ENCODE measurements at places on chromosomes 12 and 14.
A peak's percentile ranks its signal among the peaks of the same experiment; 100 is the strongest.

DNA sequence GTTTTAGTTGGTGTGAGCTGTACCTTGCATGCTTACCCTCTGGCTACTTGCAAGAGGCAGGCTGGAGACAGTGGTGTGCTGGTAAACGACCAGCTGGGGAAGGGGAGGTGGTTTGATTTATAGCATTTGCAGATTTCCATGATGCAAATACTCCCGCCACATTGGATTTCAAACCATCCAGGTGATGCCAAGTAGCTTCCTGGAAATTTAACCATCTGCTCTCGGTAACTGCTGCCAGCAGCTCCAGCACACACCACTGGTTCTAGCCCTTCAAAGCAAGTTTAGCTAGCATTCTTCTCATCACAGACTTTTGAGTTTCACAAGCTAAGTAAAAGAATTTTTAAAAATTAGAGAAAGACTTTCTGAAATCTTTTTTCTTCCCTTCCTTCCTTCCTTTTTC, 104.5 kb upstream of the AMIGO2 start:
- DNase-seq, result no peak

GRCh38 chr14:42311876-42312275, 705.2 kb downstream of the LRFN5 start:
- no peak for DNase-seq

GRCh38 chr14:76856769-76857168, 30.6 kb downstream of the LRRC74A start:
- no peak for DNase-seq

GRCh38 chr12:27592548-27592947, 68.5 kb downstream of the PPFIBP1 start:
- no peak for DNase-seq

- no peak for DNase-seq
Measured at GRCh38 chr14:77741438-77741837, 19.5 kb downstream of the SNW1 start.

- DNase-seq, result no peak
Measured at GRCh38 chr12:39831587-39832315, 212.1 kb upstream of the ABCD2 start.

DNA sequence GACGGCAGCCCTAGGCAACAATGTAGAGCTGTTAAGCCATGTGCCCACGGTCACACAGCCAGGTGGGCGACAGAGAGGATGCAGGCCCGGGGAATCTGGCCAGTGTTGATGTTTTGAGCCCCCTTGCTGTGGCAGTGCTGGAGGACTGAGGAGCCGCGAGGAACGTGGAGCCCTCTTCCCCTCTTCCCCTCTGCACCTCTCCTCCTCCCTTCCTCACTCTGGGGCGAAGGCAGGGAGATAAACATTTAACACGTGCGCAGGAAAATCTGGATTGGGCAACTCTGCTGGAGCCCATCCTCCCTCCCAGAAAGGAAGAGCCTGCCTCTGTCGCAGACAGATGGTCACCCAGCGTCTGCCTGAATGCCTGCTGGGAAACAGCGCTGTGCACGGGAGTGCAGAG, 376.8 kb downstream of the FUT8 start:
- DNase-seq, result no peak

DNA sequence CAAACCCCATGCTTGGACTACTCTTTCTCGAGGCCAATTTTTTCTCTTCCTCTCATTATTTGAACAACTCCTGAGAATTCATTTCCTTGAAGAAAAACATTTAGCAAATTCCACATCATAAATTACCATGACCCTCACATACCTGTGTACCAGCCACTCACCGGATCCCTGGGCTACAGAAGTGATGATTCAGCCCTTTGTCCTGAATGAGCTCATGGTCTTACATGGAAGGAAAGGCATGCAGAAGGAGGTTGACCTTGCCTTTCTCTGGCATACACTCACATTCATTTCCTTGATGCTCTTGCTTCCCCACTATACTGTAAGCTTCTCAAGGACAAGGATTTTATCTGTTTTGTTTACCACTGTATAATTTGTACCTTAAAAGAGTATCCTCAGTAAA, 191.5 kb downstream of the SLC5A8 start:
- DNase-seq, result no peak

DNA sequence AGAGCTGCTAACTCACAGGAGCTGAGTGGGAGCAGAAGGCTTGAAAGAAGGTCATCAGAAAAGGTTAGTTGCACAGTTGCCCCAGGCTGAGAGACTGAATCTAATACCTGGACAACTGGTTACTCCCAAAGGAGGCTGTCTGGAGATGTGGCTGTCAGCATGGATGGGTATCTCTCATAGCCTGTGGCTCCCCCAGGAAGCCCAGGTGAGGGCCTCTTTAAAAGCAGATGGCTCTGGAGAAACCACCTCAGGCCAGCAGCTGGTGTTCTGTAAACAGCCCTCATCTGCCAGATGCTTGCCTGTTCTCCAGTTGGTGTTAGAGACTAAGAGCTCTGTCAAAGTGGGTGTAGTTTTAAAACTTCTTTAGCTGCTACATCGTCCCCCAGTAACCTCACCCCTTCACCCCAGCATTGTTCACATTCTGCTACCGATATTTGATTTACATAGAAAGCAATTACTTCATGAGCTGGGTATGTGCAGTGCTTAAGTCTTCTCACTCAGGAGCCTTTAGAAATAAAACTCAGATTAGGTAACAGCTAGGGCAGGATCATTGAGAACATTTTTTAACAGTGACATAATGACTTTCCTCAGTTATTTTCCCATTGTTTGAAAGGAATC, 25.8 kb downstream of the DACT1 start:
- no peak for DNase-seq

- no peak for DNase-seq
Measured at GRCh38 chr12:1994429-1995143, 9.7 kb downstream of the DCP1B start.

GRCh38 chr12:10457760-10458159, 4.6 kb upstream of the KLRC1 start:
- no peak for DNase-seq

- DNase-seq, result no peak
Measured at GRCh38 chr12:64877363-64878004, 53.0 kb downstream of the TBC1D30 start.

DNA sequence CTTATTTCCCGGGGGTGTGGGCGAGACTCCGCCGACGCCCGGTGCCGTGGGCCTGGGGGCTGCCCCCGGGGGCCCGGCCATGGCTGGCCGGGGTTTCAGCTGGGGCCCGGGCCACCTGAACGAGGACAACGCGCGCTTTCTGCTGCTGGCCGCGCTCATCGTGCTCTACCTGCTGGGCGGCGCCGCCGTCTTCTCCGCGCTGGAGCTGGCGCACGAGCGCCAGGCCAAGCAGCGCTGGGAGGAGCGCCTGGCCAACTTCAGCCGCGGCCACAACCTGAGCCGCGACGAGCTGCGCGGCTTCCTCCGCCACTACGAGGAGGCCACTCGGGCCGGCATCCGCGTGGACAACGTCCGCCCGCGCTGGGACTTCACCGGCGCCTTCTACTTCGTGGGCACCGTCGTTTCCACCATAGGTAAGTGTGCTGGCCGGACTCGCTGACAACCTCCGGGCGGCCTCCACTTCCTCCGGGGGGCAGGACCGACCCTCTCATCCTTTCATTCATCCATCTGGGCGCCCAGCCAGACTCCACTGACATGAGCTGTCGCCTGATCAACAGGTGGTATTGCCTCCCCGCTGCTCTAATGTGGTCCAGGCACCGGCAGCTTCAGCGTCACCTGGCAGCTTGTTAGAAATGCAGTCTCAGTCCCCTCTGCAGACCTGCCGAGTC, 467 bp downstream of the KCNK13 start:
- no peak for DNase-seq

GRCh38 chr12:44863867-44864266, 12.2 kb downstream of the NELL2 start:
- no peak for DNase-seq

GRCh38 chr12:1220127-1221092, 229.4 kb downstream of the ERC1 start:
- DNase-seq, result no peak

GRCh38 chr14:56807386-56808109, 2.7 kb downstream of the OTX2 start:
- DNase-seq, result no peak

DNA sequence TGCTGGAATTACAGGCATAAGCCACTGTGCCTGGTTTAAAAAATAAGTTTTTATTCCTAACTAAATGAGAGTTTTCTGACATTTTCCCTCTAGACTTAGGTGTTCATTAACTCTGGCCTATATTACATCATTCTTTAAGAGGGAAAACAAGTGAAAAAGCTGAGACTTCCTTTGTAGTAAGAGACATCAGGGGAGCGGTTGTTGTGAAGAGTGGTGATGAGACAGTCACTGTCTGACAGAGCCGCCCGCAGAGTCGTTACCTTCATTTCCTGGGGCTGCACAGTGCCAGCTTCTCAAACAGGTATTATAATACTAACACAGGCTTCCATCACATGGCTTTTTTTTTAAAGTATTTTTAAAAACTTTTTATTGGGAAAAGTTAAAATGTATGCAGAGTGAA, 19.7 kb upstream of the TDRD9 start:
- DNase-seq, result peak; percentile 9

DNA sequence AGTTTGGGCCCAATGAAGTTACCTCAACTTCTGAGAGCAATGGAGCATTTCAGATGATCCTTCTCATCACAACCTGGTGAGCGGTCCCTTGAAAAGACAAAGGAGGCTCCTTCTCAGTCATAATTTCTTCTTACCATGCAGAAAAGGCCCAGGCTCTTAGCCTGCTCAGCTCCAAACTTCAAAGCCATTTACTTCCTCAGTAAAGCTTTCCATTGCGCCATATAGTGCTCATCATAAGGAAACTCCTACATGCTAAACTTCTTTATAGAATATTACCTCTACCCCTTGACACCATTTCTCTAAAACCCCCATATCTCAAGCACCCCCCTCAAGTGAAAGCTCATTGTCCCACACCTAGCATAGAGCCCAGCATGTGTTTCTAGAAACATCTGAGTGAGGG, 127.1 kb downstream of the GTF2A1 start:
- no peak for DNase-seq

GRCh38 chr12:121079736-121080272, 40.8 kb upstream of the OASL start:
- DNase-seq, result no peak

DNA sequence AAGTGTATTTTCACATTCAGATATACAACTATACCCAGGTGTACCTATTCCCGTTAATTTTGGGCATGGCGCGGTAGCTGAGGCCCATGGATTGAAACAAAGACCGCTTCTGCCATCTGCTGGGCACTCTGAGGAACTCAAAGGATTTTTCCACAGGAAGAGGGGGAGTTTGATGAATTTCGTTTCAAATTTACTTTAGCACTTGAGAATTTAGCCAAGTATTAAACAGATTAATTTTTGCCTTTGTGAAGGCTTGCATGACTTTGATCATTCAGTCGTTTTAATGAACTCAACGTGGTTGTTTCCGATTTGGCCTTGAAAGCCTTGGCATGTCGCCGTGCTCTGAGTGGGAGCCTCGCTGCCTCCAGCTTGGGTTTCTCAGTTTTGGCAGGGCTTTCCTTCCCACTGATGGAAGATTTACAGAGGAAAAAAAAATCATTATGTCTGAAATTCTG, 153.2 kb upstream of the DDHD1 start:
- DNase-seq, result peak; percentile 33

DNA sequence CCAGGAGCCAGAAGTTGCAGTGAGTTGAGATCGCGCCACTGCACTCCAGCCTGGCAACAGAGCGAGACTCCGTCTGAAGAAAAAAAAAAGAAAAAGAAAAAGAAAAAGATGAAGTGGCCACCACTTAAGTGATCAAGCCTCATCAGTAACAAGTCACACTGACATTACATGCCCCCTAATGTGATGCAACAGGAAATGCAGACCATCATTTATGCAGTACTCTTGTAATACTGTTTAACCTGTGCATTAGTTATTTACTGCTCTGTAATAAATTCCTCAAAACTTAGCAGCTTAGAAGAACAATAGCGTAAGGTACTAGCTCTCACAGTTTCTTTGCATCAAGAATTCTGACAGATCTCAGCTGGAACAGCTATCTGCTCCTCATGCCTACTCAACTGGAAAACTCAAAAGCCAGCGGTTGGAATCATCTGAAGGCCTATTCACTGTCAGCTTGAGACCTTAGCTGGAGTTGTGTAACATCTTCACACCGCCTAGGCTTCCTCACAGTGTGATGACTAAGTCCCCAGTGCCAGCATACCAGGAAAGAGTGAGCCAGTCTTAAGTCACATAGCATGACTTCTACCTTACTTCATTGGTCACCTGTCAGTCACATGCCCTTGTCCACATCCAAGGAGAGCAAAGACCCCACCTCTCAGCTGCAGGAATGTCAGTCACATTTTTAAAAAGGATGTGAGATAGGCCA, 31.5 kb downstream of the EPS8 start:
- DNase-seq, result no peak

GRCh38 chr12:50127546-50127945, 15.5 kb downstream of the COX14 start:
- DNase-seq, result no peak

- no peak for DNase-seq
Measured at GRCh38 chr12:62774794-62775193, 160.2 kb downstream of the PPM1H start.

GRCh38 chr12:24476310-24476709, 472.6 kb downstream of the BCAT1 start:
- DNase-seq, result no peak

GRCh38 chr14:95305940-95306339, 13.8 kb downstream of the CLMN start:
- DNase-seq, result no peak

DNA sequence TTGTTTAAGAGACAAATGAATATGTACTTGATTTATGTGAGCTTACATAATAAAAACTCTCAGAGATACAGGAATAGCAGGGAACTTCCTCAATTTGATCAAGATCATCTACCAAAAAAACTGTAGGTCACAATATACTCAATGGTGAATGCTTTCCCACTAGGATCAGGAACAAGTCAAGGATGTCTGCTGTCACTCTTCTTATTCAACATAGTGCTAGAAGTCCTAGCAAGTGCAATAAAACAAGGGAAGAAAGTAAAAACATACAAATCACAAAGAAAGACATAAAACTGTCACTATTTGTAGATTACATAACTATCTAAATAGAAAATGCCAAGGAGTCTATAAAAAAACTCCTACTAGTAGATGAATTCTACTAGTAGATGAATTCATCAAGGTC, 41.9 kb upstream of the PAWR start:
- no peak for DNase-seq

DNA sequence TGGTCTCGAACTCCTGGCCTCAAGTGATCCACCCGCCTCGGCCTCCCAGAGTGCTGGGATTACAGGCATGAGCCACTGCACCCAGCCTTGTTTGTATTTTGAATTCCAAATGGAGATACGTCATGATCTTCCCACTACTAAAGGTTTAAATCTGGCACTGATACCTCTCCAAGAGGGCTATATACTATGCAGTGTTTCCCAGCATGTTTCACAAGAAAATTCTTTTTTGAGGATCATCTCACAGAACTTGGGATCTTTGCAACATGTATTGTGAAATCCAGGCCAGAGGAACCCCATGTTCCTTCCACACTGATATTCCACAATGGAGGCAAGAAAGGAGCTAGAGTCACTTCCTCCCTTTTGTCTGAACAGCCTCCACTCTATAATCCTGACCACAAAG, 112.7 kb downstream of the NT5DC3 start:
- DNase-seq, result no peak

GRCh38 chr14:93941293-93941910, 14.3 kb downstream of the FAM181A start:
- DNase-seq, result no peak
